ENCODE measurements at places on chromosomes 2 and 18.

DNA sequence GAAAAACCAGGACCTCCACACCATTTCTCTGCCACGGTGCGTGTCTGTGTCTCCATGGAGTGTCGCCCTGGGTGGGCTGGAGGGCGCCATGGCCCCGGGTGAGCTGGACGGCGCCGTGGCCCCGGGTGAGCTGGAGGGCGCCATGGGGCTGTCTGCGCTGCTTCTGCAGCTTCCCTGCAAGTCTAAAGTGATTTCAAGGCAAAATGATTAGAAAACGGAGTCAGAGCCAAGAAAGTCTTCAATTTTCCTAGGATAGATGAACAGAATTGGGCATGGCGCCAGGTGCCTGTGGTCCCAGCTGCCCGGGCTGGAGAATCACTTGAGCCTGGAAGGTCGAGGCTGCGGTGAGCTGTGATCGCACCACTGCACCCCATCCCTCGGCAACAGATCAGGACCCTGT is 27.7 kb upstream of the NFATC1 start:
- no peak for DNase-seq

DNA sequence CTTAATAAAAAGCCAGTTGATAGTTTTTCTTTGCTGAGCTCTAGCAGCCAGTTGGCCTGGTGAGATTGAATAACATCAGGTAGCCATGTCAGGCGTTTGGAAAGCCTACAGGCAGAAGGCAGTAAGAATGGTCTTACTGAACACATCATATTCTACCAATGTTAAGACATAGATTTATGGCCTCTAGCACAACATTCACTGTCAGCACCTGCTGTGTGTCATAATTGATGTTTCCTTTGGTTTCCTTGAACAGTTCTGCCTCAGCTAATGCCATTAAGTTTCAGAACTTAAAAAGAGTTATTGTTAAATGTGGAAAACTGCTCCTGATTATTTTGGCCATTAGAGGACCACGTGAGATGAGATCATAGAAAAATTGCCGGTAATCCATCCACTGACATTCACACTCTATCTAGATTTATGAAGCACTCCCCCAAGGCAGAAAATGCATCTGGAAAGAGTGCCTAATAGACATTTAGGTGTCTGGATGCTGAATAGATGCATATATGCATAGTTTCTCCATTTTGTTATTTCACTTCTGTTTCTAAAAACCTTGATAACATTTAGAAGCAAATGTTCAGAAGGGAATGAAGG is 434.7 kb downstream of the PTPRM start:
- no peak for DNase-seq

DNA sequence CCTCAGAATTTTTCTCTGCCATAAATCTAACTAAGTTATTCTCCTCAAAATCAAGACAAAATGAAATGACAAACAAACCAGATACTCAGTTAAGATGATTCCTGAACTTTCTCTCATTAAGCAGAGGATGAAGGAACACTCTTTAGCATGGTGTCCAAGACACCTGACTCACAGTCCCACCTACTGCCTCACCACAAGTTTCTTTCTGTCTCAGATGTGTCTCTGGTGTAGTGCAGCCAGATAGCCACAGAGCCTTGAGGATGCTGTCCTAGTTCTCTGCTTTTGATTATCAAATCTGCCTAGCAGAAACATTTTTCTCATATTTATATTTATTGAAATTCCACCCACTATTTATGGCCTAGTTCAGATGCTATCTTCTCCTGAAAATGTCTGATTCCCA is 103.6 kb upstream of the TMEM200C start:
- DNase-seq: no peak

DNA sequence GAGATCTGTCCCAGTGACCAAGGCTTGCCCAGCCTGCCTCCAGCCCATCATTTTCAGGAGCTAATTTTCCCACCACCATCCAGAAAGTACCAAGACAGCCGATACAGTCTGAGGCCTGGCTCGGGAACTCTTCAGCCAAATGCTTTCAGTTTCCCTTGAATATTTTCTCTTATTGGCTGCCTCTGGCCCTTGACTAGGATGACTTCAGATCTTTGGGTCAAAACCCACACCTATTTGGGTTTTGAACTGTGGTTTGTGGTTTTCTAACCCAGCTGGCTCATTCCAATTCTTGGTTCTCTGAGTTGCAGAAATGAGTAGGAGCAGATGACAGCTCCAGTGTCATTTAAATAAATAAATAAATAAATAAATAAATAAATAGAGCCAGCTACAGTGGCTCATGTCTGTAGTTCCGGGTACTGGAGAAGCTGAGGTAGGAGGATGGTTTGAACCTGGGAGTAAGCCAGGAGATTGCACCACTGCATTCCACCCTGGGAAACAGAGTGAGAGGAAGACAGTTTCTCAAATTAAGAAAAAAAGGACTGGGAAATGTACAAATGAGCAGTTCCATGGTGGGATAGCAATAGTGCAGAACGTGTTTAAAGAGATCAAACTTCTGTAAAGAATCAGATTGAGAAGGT is 465.0 kb upstream of the SOX11 start:
- no peak for DNase-seq

GRCh38 chr2:33581872-33582271 is 17.2 kb downstream of the FAM98A start:
- DNase-seq: no peak

- DNase-seq: no peak
Observed at GRCh38 chr2:238700117-238700457, 147.8 kb upstream of the TWIST2 start.

DNA sequence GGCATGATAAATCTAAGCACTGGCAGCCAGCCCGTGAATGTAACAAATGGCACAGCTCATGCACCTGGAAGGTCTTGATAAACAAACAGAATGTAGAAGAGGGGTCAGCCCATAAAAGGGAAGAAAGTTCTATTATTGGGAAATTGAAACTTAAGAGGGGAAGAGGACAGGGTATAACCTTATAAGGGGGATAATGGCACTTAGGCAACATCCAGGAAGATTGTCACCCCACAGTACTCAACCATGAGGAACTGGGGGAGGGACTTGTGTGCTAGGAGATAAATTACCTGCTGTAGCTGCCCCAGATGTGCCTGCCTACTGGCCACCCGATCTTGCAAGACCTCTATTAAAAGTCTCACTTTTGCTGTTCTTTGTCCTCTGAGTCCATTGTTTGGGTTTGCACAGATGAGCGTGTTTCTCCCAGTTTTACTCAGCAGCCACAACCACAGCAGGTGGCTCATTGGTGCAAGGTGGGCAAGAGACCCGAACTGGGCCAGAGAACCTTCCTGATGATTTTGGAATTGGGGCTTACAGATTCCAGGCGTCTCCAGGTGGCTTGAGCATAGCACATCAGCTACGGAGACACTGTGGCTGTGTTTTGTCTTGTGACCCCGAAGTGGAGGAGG is 79.0 kb upstream of the TAF1B start:
- DNase-seq: peak; percentile 83

- DNase-seq: no peak
Observed at GRCh38 chr2:140747665-140748064, 1383.2 kb downstream of the LRP1B start.

- DNase-seq: no peak
Observed at GRCh38 chr2:241199286-241199685, 10.8 kb downstream of the ANO7 start.

- no peak for DNase-seq
Observed at GRCh38 chr2:134275058-134275862, 21.4 kb downstream of the MGAT5 start.

DNA sequence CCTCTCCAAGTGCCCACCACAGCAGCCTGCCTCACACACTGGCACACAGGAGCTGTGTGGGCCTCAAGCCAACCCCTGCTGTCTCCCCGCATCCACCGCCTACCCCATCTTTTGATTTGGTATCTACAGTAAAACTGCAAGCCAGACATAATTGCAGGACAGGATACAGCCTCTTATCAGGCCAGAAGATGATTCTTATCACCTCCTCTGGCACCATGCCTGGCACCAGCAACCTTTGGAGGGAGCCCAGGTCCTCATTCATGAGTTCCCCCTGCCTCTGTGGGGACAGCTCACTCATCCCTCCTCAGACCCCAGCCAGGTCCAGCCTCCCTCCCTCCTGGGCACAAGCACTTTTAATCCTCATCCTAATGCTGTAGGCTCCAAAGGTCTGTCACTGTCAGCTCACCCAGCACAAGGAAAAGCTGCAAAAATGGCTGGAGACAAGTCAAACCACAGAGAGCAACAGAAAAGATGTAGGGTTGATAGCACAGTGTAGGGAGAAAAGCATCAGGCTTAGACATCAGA is 9.7 kb downstream of the RAB11FIP5 start:
- DNase-seq: no peak

DNA sequence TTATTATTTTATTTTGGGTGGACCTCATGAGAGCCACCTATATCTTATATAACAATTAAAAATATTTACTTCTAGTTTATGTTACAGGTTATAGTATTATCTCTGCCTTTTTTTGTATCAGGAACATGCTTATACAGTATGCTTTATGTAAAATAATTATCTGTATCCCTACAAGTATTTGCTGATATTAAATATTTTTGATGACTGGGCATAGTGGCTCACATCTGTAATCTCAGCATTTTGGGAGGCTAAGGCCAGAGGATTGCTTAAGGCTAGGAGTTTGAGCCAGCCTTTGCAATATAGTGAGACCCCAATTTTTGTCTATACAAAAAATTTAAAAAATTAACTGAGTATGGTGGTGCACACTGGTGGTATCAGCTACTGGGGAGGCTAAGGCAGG is 39.6 kb downstream of the MOB4 start:
- DNase-seq: no peak

DNA sequence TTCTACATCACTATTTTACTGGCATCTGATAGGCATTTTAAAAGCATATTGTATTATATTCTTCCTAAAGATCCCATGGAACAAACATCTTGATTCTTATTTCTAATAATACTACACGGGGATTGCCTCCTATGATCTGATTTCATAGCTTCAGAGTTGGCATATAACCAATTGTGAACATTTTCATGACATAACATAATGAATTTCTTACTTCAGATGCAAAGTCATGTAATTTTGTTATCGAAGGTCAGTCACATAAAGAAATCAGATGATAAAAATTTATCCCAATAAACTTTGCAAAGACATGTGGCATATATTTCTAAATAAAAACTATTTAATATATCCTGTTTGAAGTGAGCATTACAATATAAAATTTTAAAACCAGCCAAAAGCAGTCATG is 93.3 kb downstream of the COL5A2 start:
- DNase-seq: no peak

DNA sequence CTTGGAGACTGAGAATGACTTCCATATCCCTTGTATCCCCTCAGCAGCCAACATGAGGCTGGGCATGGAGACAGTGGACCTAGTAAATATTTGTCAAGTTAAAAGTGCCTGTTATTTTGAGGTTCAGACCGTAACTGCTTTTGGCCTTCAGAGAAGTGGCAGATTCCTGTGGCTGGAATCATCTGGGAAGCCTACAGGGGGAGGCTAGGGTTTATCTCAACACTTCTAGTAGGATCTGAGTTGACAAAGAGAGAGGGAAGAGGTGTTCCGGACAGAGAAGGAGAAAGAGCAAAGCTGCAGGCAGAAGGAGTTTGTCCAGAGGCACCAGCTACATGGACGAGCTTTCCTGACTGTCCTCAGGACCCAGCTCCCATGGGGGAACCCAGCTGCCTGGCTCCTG is 27.0 kb downstream of the SLC14A2 start:
- DNase-seq: no peak

All from RPMI8226 (cell line).